ENCODE measurements at places on chromosomes 12 and 14. TPM values are rescaled to one million over a fixed set of nuclear protein-coding genes. Genes with fewer than 3 reads are reported as not detected.

INTS13 gene
- total RNA-seq = 48.6 TPM

MYL2 gene
- total RNA-seq = not detected

MYO1H gene
- not detected for total RNA-seq

CCDC59 gene
- 50.8 TPM for total RNA-seq

KRT75 gene
- total RNA-seq = not detected

FAM181A gene
- not detected for total RNA-seq

CDCA3 gene
- 125 TPM for total RNA-seq

PTGDR gene
- 1.7 TPM for total RNA-seq

PITPNM2 gene
- 8.6 TPM for total RNA-seq

CCDC77 gene
- 20.2 TPM for total RNA-seq

- no peak for DNase-seq
Observed at GRCh38 chr12:115691123-115691522, 586.4 kb downstream of the MED13L start.

DNA sequence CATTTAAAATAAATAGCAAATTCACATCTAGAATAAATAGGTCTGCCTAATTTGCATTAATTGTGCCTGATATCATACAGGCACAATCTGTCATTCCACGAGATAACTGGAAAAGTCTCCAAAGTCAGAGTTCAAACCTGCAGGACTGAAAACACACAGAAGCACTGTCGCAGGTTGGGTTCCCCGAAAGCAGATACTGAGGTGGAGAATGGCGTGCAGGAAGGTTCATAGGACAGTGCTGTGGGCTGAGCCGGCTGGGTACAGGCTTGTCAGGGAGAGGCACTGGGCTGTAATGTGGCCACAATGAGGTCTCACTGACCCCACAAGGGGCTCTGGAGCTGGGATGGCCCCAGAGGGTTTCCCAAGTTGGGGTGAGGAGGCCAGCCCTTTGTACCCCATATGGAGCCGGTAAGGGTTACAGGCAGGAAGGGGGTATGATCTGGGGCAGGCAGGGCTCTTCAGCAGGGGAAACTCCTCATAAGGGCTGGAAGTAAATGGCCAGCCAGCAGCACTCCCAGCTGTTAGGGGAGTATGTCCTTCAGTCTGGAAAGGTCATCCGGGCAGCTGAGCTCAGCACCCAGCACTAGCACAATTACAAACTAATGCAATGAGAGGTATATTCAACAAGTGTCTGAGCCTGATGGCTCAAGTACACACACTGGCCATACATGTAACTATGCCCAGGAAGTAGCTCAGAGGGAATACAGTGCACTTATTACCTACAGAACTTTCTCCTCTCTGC, 68.5 kb downstream of the NT5DC3 start:
- no peak for DNase-seq

- no peak for DNase-seq
Observed at GRCh38 chr14:38103542-38104225, 104.0 kb upstream of the SSTR1 start.

DNA sequence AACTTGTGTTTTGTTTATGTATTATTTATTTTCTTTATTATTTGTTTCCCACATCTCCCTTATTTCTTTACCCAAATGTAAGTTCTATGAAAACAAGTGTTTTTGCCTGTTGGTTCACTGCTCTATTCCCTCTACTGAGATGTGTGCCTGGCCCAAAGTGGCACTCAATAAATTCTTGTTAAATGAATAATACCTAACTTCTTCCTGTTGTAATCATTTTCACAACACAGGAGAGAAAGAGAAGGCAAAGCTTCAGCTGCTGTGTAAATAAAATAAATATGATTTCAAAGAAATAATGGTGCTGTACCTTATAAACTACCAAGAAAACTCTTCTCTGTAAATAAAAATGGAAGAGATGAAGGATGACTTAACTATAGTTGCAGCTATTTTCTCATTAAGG, 116.2 kb downstream of the TRHDE start:
- DNase-seq = no peak

DNA sequence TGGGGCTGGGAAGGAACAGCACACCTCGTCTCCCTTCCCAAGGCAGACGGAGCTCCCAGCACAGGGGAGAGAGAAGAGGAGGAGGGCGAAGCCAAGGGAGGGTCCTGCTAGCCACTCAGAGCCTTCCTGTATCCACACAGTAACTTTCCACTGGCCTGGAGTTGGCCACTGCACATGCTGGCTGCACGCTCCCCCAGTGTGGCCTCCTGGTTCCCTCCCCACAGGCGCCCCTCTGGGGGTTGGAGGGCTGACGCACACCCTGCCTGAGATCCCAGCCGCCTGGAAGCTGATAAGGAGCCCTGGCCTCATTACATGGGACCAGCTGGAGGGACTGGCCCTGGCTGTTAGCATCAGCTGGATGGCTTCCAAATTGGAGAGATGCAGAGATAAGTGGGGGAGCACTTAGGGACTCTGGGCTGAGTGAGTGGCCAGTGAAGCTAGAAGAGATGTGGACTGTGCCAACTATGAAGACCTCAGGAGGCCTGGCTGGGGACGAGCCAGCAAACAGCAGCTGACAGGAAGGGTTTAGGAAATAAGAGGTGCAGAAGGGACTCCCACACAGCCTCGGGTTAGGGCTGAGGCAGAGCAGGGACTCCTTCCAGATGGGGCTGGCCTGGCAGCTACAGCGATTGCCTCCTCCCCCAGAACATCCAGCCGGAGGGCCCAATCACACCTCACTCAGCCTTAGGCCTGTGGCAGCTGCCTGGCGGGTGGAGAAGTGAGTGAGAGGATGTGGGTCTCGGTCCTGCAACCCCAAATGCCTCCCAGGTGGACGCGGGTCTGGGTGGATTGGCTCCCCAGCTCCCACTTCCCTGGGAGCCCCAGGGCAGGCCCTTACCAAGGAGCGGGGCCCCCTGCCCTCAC, 26.3 kb upstream of the BCDIN3D start:
- peak; percentile 35 for DNase-seq

DNA sequence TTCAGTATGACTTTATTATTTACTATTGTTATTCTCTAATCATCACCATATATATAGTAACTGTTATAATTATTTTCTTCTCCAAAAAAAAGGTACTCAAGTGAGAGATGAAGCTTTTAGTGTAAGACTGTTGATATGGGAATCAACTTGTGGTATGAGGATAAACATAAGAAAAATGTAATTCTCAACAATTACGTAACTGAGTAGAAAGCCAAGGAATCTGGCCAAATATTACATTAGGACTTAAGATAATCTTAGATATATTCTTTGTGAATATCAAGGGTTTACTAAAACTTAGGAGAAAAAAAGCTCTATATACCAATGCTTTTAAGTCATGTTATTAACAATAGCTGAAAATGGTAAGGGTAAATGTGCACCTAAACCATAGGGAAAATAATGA, 13.3 kb downstream of the SENP1 start:
- no peak for DNase-seq

GRCh38 chr14:69073915-69074314, 79.0 kb downstream of the DCAF5 start:
- DNase-seq = no peak

- DNase-seq = no peak
Observed at GRCh38 chr14:98826618-98827017, 445.4 kb downstream of the BCL11B start.

DNA sequence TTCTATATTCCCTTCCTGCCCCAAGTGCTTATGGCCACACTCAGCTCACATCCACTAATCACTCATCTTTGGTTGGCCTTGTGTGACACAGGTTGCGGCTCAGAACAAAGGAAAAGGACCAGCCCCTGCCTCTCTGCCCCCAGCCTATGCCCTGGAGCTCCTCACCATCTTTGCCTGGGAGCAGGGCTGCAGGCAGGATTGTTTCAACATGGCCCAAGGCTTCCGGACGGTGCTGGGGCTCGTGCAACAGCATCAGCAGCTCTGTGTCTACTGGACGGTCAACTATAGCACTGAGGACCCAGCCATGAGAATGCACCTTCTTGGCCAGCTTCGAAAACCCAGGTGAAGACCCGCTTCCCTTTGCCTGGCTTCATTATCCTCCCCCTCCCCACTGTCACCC, 15.8 kb upstream of the OAS2 start:
- DNase-seq = no peak

DNA sequence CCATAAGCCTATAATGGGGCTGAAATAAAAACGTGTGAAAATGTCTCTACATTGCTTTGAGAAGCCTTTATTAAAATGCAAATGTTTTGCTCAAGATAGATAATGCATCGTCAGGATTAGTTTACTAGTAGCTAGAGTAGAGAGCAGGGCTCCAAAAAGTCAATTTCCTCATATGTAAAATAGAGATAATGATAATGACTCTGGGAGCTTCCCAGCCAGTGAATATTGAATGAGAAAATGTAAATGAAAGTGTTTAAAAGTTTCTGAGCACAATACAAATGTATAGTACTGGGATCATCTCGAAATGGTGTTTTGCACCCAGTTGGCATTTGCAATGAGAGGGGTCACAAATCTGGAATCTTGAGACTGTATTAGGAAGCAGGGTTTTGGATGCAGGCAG, 135.3 kb downstream of the OTOGL start:
- DNase-seq = no peak

All from activated CD8-positive, alpha-beta memory T cell treated with anti-CD3 and anti-CD28 coated beads, Interleukin-2, amount 10 ng/mL, durations not matched to agents 7 days and 5 days (primary cell).